Kidney tubule cell (primary cell): ENCODE measurements at places on chromosomes 5 and 9.

GRCh38 chr5:18395126-18396110, 761.2 kb downstream of the TAF11L14 start:
- no peak for DNase-seq

DNA sequence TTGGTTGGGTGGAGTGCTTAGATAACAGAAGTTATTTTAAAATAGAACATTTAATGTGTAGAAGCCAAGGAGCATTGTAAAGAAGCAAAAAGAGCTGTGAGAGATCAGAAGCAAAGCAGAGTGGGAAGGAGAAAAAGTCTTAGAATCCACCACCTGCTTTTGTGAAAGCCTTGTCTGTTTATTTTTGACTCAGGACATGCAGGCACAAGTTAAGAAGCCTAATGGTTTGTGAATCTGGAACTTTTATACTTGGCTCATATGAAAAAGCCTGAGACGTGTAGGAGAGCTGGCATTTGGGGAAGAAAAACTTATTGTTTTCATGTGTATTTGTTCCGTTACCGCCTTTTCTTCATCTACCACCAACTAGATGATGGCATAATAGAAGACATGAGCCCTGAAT, 38.5 kb upstream of the ITGA2 start:
- DNase-seq: no peak

DNA sequence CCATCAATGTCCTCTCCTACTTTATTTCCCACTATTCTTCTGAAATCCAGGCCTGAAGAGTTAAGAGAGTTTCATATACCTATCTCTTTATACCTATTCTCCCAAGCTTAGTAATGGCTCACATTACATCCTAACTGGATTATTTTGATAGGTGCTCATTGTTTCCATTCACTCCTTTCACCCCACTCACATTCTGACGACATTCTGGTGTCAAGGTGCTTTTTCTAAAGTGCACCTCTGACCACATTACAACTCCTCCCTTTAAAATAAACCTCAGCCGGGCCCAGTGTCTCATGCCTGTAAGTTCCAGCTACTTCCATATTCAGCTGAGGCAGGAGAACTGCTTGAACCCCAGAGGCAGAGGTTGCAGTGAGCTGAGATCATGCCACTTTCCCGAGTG, 417.1 kb downstream of the BNC2 start:
- no peak for DNase-seq

GRCh38 chr5:34034534-34035327, 8.3 kb downstream of the C1QTNF3 start:
- no peak for DNase-seq

- no peak for DNase-seq
Observed at GRCh38 chr9:131731644-131732043, 8.2 kb downstream of the RAPGEF1 start.

GRCh38 chr9:114504341-114505186, 709 bp downstream of the WHRN start:
- peak; percentile 52 for DNase-seq

GRCh38 chr9:95167998-95168397, 149.5 kb downstream of the FANCC start:
- peak; percentile 79 for DNase-seq

DNA sequence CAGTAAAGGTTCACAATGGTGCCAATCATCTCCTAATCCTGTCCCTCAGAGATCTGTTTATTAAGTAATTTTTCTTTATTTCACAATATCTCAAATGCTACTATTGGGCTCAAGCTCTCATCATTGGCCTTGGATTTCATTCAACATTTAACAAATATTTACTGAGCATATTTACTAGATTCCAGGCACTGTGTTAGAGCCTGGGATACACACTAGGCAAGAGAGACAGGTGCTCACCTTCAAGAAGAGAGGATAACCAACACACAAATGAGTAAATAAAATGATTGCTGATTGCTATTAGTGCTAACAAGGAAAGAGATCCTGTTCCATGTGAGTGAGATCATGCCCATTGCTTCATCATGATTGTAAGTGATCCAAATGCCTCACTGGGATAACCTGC, 27.4 kb downstream of the PPP2R2B start:
- DNase-seq: no peak

GRCh38 chr9:20139763-20140290, 351.0 kb upstream of the SLC24A2 start:
- DNase-seq: no peak

- no peak for DNase-seq
Observed at GRCh38 chr9:6758248-6758497, 400 bp downstream of the KDM4C start.

GRCh38 chr9:100465761-100466160, 7.2 kb upstream of the TMEFF1 start:
- no peak for DNase-seq

- peak; percentile 51 for DNase-seq
Observed at GRCh38 chr9:91374939-91375338, 13.2 kb upstream of the AUH start.

- no peak for DNase-seq
Observed at GRCh38 chr9:36823934-36824333, 210.1 kb downstream of the PAX5 start.

- no peak for DNase-seq
Observed at GRCh38 chr5:73094415-73094814, 26.0 kb upstream of the TMEM171 start.

DNA sequence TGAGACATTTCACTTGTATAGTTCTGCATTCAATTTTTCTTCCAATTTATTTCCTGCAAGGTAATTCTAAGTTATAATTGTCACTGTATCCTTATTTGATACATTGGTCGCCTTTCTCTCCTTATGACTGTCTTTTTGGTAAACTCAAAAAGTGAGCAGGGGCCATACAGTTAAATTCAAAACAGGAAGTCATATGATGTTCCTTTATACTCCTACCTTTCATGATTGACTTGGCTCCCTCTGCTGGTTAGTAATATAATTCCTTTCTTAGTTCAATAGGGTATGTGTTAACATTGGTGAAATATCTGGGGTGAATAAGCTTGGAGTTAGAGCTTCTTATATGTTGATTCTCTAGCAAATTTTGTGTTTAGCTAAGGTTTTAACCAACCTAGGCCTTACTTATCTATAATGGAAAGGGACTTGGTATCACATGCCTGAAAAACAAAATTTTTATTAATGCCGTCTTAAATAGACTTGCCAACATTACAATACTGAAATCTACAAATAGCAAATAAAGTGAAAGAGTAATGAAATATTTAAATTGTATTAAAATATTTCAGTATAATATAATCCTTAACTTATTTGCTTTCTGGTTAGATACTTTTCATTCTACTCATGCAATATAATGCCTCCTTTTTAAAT, 6.0 kb upstream of the NIPBL start:
- DNase-seq: peak; percentile 71

- peak; percentile 99 for DNase-seq
Observed at GRCh38 chr5:160165137-160166068, 46.2 kb upstream of the PWWP2A start.

DNA sequence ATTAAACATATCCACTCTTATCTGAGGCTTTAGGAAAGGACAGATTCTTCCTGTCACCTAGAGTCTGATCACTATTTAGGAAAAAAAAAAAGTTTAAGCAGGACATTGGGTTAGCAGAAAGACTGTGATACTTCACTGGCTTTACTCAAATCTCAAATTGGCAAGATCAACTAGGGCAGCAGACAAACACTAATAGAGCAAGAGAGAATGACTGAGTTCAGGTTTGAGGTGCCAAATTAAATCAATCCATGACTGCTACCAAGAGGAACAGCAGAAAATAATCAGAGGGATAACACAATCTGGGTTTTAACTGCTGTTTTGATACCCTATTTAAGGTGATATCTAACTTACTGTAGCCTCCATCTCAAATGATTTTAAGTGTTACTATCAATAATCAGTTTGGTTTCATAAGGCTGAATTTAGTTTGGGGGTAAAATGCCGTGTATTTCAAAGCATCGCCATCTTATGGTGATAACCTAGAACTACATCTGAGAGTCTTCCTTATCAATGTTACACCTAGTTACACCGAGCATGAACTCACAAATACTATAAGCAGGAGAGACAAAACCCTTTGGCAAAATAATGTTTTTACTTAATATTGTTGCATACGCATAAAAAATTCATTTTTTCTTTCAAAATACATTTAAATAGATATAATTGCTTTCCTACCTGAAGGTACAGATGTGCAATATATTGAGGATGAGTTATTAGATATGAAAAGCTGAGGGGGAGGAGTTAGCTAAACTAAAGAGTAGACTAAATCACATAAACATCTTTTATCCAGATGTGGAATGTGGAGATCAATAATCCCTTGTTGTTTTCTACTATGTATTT, 286.4 kb upstream of the CDH12 start:
- peak; percentile 23 for DNase-seq

DNA sequence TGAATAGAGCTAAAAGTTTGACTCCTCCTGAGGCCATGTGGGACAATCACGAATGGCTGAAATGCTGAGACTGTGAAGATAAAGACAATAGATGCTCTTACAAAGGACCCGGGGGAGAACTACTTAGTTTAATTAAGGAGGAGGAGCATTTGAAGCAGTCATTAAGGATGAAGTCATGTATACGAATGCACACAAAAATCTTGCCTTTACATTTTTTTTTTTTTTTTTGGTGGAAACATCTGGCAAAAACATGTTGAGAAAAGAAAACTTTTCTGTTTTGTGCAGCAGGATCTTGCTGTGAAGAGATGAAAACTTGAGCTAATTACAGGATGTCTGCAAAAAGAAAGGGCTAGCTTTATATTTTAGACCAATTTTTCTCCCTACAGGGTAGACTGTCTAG, 42.3 kb upstream of the NR3C1 start:
- no peak for DNase-seq

DNA sequence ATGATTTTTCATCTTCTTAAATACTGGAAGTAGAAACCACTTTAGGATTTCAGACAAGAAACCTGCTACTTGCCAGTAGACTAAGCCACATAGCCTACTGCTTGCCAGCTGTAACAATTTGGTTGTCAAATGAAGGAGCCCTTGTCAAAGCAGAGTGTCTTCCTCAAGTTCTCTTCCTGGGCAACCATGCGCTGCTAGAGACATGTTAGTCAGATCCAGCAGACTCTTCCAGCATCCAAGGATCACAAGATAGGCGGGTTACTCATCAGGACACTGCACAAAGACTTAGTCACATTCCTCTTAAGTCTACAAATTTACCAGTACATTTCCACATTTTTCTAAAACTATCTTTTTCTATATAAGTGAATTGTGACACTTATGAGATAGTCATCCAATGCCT, 24.4 kb downstream of the SKIC3 start:
- DNase-seq: peak; percentile 86

DNA sequence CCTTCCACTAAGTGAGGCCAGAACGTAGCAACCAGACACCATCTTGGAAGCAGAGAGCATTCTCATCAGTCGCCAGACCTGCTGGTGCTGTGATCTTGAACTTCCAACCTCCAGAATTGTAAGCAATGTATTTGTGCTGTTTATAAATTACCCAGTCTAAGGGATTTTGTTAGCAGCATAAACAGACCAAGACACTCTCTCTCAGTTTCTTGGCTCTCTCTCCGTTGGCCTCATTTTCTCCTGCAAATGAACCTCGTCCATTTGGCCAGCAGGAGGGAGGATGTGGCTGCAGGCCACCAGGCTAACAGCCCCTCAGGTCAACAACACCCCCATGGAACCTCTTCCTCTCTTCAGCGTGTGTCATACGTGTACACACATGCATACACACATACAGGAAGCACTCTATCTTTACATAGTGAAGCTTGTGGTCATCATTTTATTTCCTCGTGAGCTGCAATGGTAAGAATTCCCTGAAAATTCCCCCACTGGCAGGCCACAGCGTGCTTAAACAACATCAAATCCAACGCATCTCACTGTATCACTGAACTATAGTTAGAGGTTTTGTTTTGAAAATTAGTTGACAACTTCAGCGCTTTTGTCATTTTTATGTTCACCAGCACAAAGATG, 62.8 kb upstream of the PPP1R26 start:
- no peak for DNase-seq

DNA sequence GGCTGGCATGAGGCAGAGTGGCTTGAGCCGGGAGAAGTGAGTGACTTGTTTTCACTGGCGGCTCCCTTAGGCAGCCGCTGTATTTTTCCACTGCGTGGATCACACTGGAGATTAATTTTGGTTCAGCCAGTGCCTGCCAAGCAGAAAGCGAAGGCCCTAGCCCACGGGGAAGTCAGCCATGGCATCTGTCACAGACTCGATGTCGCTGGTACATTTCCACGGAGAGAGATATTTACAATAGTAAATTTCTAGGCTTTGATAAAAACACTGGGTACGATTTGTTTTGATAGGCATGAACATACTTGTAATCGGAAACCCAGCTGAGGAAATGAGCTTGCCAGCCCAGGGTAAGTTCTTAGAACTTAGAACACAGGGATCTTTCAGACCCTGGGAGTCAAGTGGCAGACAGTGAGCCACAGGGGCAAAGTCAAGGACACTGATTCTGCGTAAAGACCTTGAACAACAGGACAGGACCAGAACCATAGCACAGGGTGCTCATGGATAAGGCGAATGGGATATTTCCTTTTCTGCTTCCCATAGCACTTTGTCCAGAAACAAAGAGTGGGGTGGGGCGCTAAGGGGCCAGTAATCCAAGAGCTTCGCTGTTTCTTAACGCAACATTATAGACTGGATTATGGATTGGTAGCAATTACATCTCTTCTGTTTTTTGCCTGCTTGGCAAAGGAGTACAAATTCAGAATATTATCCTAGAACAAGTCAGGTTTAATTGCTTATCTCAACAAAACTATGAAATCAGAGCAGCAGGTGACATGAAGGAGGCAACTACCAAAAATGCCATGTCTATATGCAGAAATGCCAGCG, 4.5 kb downstream of the DUSP1 start:
- peak; percentile 80 for DNase-seq

DNA sequence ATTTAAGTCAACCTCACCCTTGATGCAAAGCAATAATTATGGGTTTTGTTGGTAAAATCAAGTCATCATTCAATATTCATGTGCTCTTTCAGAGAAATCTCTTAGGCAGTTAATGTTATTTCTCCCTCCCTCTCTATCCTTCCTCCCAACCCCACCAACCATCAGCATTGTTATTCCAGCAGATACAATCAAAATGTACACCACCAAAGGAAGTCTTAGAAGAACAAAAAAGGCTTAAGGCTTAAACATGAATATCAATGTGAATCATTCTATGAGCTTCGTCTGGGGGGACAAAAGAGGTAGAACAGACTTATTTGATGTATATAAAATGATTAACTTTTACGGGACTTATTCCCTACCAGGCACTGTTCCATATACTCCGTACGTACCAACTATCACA, 404.4 kb downstream of the ARHGEF28 start:
- no peak for DNase-seq

DNA sequence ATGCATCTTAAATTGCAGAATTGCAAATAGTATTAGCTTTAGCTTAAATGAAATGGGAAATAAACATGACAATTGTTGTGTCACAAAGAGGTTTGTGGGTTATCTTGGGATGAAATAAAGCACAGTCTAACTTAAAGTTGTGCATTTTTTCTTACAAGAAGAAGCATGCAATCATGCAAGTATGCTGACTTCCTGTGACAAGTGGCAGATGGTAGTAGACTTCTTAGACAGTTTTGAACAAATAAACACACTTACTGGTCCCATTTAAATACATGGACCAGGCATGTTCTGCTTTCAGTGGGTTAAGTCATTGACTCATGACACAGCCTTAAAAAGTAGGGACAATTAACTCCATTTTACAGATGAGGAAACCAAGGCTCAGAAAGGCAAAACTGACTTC, 15.9 kb upstream of the C5orf63 start:
- DNase-seq: no peak
